Midbrain (tissue), 1 donor: ENCODE measurements at places on chromosomes 7 and 10.

GRCh38 chr7:104723001-104723400 lies 291.0 kb upstream of the KMT2E start:
- DNase-seq, result no peak

DNA sequence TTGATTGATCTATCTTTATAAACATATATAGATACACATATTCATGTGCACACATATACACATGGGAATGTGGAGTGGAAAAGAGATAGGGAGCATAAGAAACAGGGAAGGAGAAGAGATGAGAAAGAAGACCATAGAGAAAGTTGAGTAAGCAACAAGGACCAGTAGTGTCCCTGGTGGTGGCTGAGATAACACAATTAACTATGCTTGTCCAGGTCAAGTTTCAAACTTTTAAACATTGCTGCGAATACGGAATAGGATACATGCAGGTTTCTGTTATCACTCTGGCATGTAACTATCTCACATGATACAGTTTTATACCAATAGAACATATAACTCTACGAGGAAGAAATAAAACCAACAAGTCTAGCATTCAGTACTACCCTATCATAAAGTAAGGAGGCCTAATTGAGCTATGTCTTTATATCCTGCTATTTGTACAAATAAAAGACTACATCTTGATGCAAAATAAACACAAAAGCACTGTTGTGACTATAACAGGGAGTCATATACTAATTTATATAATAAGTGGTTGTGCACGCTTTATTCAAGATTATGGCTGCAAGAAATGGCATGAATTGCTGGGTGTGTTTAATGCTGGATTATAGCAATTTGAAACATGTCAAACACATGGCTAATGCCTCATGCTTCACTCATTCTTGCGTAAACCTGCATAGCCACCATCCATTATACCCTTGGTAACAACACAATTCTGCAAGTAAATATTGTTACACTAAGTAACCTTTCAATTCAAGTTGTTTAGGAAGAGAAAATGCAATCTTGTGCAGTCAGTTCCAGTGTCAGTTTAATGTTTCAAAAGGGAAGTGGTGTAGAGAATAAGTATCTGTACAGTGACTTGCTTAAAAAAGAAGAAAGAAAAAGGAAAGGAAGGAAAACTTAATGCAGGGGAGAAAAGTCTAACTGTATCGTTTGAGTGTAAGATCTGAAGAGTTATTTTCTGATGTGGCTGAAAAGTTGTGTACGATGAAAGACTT lies 8.2 kb downstream of the FOXP2 start:
- no peak for DNase-seq

- DNase-seq, result no peak
Observed at GRCh38 chr7:30791114-30791513, 19.9 kb downstream of the MINDY4 start.

DNA sequence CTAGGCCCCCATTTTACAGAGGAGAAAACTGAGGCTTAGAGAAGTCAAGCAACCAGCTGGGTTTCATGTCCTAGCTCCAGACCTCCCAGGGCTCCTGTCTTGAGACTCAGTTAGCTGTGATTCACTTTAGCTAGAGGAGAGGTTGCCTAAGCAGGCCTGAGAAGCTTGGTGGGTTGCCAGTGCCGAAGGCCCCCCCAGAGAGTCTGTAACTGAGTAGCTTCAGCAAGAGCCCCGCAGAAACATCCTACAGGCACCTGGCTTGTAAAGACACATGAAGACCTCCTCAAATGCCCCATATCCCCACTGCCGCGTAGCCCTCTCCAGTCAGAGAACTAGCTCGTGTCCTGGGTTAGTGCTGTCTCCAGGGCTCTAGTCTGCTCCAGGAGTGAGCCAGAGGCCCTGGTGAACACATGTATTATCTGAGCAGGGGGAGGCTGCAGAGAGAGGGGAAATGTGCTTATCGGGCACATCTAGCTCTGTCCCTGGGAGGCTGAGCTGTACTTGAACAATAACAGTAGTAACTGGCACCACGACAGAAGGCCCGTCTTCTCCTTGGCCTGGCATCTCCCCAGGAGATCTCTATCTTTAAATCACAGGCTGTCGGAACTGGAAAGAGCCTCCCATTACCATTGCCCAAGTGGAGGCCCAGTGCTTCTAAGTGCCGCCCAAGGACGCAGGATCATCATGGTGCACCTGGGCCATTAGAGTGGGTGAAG lies 28.9 kb downstream of the UNC5B start:
- DNase-seq, result no peak

- no peak for DNase-seq
Observed at GRCh38 chr7:26265499-26266075, 26.1 kb upstream of the SNX10 start.

- no peak for DNase-seq
Observed at GRCh38 chr10:26334232-26334931, 103.8 kb upstream of the APBB1IP start.

DNA sequence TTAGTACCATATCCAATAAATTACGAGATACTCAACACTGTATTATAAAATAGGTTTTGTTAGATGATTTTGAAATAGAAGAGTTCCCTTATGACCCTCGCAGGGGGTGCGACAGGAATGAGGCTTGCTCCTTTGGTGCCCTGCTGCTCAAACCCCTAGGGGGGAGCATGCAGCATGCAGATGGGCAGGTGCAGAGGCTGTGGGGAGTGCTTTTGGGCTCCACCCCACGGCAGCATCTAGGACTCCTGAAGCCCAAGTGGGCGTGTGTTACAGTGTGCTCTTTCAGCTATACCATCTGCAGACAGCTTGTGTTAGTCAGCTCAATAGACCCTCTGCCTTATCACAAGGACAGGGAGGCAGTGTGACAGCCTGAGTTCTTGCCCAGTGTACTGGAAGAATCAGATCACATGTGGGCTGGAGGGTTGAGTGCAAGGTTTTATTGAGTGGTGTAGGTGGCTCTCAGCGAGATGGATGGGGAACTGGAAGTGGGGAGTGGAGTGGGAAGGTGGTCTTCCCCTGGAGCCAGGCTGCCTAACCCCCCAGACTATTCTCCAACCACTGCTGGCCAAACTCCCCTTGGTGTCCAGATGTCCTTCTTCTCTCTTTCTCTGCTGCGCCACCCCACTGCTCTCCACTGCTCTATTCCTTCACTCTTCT lies 3.1 kb upstream of the MRC1 start:
- no peak for DNase-seq
